ENCODE measurements at places on chromosomes 3 and 15.

GRCh38 chr3:60933824-60934223, 317.4 kb downstream of the FHIT start:
- no peak for DNase-seq

GRCh38 chr3:170714562-170715535, 129.0 kb upstream of the SLC7A14 start:
- DNase-seq, result no peak

DNA sequence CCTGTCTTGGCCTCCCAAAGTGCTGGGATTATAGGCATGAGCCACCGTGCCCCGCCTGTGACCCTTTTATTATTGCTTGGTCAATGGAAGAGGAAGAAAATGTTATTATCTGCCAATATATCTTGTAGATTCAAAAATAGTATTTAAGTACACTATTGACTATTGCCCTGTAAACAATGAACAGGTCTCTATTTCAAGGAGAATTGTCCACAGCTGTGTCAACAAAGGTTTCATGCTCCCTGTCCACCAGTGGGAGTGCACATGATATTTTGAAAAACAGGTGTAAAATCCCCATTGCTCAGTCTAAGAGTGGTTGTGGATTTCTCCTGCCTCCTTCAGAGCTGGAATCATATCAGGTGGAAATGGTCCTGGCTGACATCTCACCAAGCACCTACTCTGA, 36.5 kb upstream of the IGF1R start:
- no peak for DNase-seq

GRCh38 chr3:105868431-105868741, 426 bp downstream of the CBLB start:
- peak; percentile 35 for DNase-seq

GRCh38 chr3:170839518-170840100, 30.4 kb downstream of the RPL22L1 start:
- no peak for DNase-seq

- DNase-seq, result no peak
Observed at GRCh38 chr15:34993877-34994276, 5.8 kb upstream of the ZNF770 start.

DNA sequence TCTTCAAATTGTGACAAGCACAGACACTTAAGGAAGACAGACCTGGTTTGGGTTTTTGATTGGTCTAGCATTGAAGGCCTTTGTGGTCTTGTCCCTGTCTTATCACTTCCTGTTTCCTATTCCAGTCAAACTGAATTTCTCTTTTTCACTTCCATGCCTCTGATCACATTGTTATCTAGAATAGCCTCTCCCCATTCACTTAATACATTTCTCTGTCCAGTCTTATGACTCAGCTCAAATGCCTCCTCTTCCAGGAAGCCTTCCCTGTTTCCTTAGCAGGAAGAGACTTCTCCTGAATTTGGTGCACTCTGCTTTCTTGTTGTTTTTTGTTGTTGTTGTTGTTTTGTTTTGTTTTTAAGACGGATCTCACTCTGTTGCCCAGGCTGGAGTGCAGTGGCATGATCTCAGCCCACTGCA, 45.5 kb downstream of the LIMD1 start:
- DNase-seq, result no peak

GRCh38 chr3:184656829-184657681, 54.8 kb downstream of the MAGEF1 start:
- no peak for DNase-seq

DNA sequence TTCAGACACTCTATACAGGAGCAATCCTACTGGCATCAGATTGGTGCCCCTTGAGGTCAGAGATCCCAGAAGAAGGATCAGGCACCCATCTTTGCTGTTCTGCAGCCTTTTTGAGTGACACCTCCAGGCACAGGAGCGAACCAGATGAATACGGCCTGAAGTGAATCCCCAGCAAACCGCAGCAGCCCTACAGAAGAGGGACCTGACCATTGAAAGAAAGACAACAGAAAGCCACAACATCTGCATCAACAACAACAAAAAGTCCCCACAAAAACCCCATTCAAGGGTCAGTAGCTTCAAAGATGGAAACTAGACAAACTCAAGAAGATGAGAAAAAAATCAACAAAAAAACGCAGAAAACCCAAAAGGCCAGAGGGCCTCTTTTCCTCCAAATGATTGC, 130.4 kb downstream of the PPM1L start:
- DNase-seq, result no peak

DNA sequence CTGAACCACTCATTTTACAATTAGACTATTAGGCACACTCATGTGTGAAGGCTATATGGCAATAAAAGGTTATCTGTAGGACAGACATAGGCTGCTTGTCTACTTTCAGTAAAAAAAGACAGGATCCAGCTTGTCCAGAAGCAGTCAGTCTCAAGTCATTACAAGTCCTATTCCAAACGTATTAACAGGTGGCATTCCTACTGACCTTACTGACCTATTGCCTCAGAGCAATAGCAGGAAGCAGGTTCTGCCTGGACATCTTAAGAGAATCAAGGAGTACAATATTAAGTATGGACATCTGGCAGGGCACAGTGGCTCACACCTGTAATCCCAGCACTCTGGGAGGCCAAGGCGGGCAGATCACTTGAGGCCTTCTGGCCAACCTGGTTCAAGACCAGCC, 7.0 kb downstream of the CMTM6 start:
- no peak for DNase-seq

GRCh38 chr3:123272547-123272946, 70.8 kb downstream of the SEC22A start:
- no peak for DNase-seq

- DNase-seq, result no peak
Observed at GRCh38 chr15:60721257-60721626, 242.3 kb upstream of the ICE2 start.

- no peak for DNase-seq
Observed at GRCh38 chr3:64903006-64903405, 215.2 kb upstream of the ADAMTS9 start.

- no peak for DNase-seq
Observed at GRCh38 chr3:60169755-60170154, 1081.5 kb downstream of the FHIT start.

- DNase-seq, result no peak
Observed at GRCh38 chr3:182005219-182005618, 293.5 kb downstream of the SOX2 start.

DNA sequence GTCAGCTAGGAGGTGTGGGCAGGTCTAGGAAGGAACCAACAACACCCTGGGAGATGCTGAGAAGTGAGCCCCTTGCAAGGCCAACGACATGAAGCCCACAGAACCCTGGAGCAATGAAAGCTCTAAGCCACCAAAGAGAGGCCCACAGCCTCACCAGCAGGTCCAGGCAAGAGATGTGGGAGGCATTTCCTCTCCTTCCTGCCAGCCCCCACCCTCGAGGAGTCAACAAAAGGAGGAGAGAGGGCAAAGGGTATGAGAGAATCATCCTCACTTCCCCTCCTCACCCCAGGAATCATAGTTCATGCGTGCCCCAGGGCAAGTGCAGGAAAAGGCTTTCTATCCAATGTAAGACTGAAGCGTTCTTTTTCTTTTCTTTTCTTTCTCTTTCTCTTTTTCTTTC, 195.8 kb downstream of the SHQ1 start:
- no peak for DNase-seq

GRCh38 chr3:65671004-65671403, 367.7 kb downstream of the MAGI1 start:
- no peak for DNase-seq

- DNase-seq, result no peak
Observed at GRCh38 chr3:180633722-180634121, 31.8 kb downstream of the TTC14 start.

DNA sequence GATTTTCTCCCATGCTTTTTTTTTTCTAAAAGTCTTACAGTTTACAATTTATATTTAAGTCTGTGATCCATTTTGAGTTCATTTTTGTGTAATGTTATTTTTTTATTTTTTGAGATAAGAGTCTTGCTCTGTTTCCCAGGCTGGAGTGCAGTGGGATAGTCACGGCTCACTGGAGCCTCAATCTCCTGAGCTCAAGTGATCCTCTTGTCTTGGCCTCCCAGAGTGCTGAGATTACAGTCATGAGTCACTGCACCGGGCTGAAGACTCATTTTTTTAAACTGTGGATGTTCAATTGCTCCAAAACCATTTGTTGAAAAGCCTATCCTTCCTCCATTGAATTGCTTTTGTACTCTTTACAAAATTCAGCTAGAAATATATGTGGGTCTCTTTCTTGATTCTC, 19.5 kb downstream of the LNP1 start:
- DNase-seq, result no peak

- DNase-seq, result peak; percentile 79
Observed at GRCh38 chr3:13223574-13224237, 150.5 kb upstream of the IQSEC1 start.
